ENCODE measurements at places on chromosomes 11 and 22. TPM values are rescaled to one million over a fixed set of nuclear protein-coding genes. Genes with fewer than 3 reads are reported as not detected.

Gene RNF26
- 5.2 TPM for total RNA-seq

GRCh38 chr22:44625421-44625760 lies 76.6 kb upstream of the PRR5 start:
- no peaks in the 10 kb centered on the region for H3K36me3 ChIP-seq
- H3K27me3 ChIP-seq: peaks cover 2% of the 10 kb centered on the region
- no peak overlapping the region for H3K27ac ChIP-seq
- DNase-seq: no peak

DNA sequence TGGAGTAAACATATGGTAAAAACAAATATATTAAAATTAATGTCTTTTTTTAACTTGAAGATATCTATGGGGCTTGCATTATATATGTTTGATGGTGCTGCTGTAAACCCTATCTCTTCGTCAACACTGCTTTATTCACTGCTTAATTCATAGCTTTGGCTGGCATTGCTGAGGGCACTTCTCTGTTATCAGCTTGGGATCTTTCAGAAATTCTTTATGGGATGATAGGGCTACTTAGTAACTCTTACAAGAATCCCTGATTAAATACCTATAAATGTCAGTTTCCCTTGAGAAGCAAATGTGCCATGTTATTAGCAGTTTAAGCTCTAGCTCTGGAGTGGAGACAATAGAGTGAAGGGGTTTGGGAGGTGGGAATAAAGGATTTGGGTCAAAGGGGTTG lies 112.3 kb downstream of the SWAP70 start:
- H3K4me3 ChIP-seq: no peak overlapping the region
- no peaks in the 10 kb centered on the region for H3K4me1 ChIP-seq
- DNase-seq: no peak
- no peaks in the 10 kb centered on the region for H3K27me3 ChIP-seq

- H3K27me3 ChIP-seq: no peaks in the 10 kb centered on the region
- H3K4me1 ChIP-seq: no peaks in the 10 kb centered on the region
- H3K36me3 ChIP-seq: peaks cover 3% of the 10 kb centered on the region
- no peak overlapping the region for H3K27ac ChIP-seq
Measured at GRCh38 chr22:19260804-19261203, 30.7 kb downstream of the CLTCL1 start.

Gene TREH
- not detected for total RNA-seq

GRCh38 chr11:9089061-9089460 lies 2.3 kb downstream of the SCUBE2 start:
- H3K27me3 ChIP-seq: peaks cover 4% of the 10 kb centered on the region
- peaks cover 31% of the 10 kb centered on the region for H3K4me1 ChIP-seq
- no peak overlapping the region for H3K4me3 ChIP-seq
- no peaks in the 10 kb centered on the region for H3K36me3 ChIP-seq

DNA sequence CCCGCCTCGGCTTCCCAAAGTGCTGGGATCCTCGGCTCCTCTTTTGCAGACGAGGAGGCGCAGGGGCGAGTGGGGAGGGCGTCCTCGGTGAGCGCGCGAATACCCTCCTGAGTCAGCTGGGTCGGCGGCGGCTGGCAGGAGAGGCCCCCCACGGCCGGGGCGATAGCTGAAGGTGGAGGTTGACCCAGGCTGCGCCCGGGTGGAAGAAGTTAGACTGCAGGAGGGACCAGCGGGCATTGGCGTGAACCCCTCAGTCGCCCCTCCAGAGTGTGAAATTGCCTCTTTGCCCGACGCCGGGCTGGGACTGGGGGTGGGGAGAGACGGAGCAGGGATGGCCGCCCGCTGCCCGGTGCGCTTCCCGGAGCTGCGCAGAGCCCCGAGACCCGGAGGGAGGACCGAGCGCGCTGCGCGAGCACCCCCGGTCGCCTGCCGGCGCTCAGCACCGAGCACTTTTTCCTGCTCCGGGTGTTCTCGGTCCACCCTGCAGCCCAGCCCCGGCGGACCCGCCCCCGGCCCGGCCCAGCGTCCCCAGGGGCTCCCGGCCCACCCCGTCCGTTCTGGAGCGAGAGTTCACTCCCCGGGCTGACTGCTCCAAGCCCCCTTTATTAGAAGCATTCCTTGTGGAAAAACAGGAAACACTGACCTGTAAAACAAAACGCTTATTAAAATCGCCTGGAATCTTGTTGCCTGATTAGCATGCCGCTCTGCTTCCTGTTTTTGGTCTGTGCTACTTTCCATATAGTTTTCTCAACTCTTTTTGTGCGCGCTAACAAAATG lies 13.7 kb upstream of the CPT1A start:
- H3K4me3 ChIP-seq: peak overlapping the region; percentile 48
- no peak for DNase-seq
- peaks cover 21% of the 10 kb centered on the region for H3K4me1 ChIP-seq

- H3K4me1 ChIP-seq: no peaks in the 10 kb centered on the region
- no peak overlapping the region for H3K4me3 ChIP-seq
- no peaks in the 10 kb centered on the region for H3K27me3 ChIP-seq
- DNase-seq: no peak
Measured at GRCh38 chr22:19016081-19016766, 80.1 kb upstream of the PRODH start.

DNA sequence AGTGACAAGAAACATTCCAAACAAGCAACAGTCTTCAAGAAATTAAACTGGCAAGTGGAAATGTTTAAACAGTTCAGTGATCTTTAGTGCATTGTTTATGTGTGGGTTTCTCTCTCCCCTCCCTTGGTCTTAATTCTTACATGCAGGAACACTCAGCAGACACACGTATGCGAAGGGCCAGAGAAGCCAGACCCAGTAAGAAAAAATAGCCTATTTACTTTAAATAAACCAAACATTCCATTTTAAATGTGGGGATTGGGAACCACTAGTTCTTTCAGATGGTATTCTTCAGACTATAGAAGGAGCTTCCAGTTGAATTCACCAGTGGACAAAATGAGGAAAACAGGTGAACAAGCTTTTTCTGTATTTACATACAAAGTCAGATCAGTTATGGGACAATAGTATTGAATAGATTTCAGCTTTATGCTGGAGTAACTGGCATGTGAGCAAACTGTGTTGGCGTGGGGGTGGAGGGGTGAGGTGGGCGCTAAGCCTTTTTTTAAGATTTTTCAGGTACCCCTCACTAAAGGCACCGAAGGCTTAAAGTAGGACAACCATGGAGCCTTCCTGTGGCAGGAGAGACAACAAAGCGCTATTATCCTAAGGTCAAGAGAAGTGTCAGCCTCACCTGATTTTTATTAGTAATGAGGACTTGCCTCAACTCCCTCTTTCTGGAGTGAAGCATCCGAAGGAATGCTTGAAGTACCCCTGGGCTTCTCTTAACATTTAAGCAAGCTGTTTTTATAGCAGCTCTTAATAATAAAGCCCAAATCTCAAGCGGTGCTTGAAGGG lies 6.0 kb downstream of the MALAT1 start:
- H3K36me3 ChIP-seq: peaks cover 14% of the 10 kb centered on the region
- H3K27me3 ChIP-seq: no peaks in the 10 kb centered on the region
- peak overlapping the region; percentile 75 for H3K4me3 ChIP-seq
- DNase-seq: no peak

- no peak for DNase-seq
- no peaks in the 10 kb centered on the region for H3K27me3 ChIP-seq
- no peak overlapping the region for H3K4me3 ChIP-seq
Measured at GRCh38 chr11:6377902-6378639, 12.2 kb upstream of the SMPD1 start.

Gene FOLH1
- total RNA-seq: 7.7 TPM

DNA sequence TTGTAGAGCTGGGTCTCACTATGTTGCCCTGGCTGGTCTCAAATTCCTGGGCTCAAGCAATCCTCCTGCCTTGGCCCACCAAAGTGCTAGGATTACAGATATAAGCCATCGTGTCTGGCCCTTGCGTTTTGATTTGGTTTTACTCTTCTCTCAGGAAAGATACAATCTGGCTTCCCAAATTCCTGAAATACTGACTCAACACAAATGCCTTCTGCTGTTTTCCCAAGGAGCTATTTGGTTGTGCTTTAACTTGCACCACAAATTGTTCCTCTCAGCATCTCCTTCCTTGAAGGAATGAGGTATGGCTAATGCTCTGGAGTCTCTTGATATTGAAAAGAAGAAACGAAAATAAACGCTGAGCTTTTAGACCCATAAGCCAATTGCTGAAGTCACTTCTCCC lies 110.0 kb upstream of the PAX6 start:
- no peaks in the 10 kb centered on the region for H3K36me3 ChIP-seq
- H3K27me3 ChIP-seq: no peaks in the 10 kb centered on the region
- H3K4me1 ChIP-seq: no peaks in the 10 kb centered on the region
- no peak overlapping the region for H3K4me3 ChIP-seq
- DNase-seq: no peak

Gene KRTAP5-1
- total RNA-seq: not detected

DNA sequence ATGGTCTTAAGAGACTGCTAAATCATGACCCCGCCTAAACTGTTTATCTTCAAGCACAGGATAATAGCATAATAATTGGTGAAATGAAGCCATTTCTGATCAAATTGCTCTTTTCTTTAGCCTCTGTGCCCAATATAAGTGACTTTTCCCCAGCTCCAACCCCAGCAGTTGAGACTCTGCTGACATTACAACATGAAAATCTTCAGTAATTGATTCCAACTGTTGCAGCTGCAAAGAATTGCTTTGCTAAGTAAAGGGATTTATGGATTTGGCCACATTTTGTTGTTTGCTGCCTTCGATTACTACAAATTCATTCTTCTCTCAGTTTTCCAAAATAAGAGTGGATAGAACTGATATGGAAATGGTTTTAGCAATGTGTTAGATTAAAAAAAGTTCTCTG lies 576.7 kb upstream of the LRRC4C start:
- H3K36me3 ChIP-seq: no peaks in the 10 kb centered on the region
- no peaks in the 10 kb centered on the region for H3K4me1 ChIP-seq
- DNase-seq: no peak
- no peak overlapping the region for H3K4me3 ChIP-seq

DNA sequence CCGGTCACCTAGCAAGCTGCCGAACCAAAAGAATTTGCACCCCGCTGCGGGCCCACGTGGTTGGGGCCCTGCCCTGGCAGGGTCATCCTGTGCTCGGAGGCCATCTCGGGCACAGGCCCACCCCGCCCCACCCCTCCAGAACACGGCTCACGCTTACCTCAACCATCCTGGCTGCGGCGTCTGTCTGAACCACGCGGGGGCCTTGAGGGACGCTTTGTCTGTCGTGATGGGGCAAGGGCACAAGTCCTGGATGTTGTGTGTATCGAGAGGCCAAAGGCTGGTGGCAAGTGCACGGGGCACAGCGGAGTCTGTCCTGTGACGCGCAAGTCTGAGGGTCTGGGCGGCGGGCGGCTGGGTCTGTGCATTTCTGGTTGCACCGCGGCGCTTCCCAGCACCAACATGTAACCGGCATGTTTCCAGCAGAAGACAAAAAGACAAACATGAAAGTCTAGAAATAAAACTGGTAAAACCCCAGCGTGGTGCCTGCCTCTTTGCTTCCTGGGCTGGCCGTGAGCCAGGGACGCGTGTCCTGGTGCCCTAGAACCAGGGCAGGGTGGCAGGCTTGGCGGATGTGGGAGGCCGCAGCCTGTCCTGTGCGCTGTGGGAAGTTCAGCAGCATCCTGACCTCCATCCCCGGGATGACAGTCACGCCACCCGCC lies 13.2 kb downstream of the CCND1 start:
- H3K36me3 ChIP-seq: peaks cover 63% of the 10 kb centered on the region
- H3K27ac ChIP-seq: no peak overlapping the region
- no peak overlapping the region for H3K4me3 ChIP-seq
- DNase-seq: no peak

GRCh38 chr11:94100253-94100652 lies 28.4 kb upstream of the PANX1 start:
- no peaks in the 10 kb centered on the region for H3K4me1 ChIP-seq
- H3K27ac ChIP-seq: no peak overlapping the region
- H3K4me3 ChIP-seq: no peak overlapping the region
- H3K36me3 ChIP-seq: no peaks in the 10 kb centered on the region
- H3K27me3 ChIP-seq: no peaks in the 10 kb centered on the region
- DNase-seq: no peak

DNA sequence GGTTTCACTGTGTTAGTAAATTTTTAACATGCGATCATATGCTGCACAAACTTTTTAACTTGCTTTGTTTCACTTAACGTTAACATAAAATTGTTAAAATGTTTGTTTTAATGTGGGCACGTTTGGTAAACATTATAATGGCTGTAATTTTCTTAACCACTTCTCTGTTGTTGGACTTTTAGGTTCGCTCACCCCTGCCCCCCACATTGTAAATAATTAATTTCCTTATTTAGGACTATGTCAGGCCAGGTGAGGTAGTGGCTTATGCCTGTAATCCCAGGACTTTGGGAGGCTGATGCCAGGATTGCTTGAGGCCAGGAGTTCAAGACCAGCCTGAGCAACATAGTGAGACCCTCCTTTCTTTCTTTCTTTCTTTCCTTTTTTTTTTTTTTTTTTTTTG lies 6.7 kb upstream of the DIXDC1 start:
- DNase-seq: no peak
- H3K36me3 ChIP-seq: no peaks in the 10 kb centered on the region
- H3K27ac ChIP-seq: no peak overlapping the region
